ENCODE measurements at places on chromosomes 3 and 15.

DNA sequence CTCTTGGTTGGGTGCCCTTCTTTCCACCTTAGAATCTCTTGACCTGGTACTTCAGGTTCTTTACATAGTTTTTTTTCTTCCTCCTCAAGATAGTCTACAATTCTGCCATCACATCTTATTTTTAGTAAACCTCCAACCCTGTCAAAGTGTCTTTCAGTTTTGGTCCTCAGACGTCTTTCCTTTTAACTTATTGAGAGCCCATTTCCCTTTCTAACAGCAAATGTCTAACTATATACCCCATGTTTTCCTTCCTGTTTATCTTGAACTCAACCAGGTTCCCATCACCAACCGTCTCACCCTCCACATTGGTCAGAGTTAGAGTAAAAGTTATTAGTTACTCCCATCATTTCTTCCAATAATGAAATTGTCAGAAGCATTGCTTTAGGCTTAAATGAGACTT is 10.4 kb downstream of the KBTBD12 start:
- DNase-seq = no peak

GRCh38 chr3:123453675-123454074 is 4.8 kb upstream of the ADCY5 start:
- no peak for DNase-seq

GRCh38 chr3:195236076-195236798 is 34.7 kb downstream of the XXYLT1 start:
- DNase-seq = no peak

DNA sequence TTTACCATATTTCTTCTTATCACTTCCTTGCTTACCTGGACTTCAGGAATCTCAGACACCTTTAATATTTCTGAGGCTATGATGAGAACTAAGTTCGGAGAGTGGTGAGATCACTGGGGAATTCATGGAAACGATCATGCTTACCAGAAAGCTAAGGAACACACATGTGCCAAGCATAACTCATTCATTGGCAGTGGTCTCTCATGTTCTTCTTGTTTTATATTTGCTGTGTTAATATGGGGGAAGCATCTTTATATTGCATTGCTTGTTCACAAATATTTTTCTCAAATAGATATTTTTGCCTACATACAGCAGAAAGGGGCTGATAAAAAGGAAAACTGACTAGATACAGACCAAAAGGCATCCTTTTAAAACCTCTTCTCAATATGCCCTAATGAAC is 55.8 kb downstream of the COL6A6 start:
- DNase-seq = no peak

- no peak for DNase-seq
These were observed 22.5 kb upstream of the KCNMB2 start for GRCh38 chr3:178513546-178514380.

GRCh38 chr15:50068016-50068415 is 51.0 kb downstream of the ATP8B4 start:
- no peak for DNase-seq

DNA sequence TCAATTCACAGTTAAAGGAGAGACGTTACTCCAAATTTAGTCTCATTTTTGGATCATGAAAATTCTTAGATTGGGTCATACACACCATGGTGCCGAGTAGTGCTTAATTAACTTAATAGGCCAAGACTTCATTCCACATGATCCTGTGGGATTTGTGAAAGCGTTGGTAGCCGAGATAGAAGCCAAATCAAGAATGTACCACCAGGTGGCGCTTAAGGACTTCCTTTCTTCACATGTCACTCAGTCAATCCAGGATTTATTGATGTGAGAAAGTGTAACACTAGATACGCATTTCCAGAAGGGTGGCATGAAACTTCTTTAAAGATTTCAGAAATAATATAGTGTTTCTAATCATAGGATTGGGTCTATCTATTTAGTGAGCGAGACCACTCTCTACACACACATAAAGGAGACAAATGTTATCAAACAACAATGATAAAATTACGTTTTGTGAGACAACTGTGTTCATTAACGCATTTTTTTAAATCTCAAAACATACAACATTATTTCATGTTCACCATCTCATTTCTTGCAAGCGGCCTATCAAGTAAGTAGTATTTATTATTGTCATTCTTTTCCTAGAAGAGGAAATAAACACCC is 436.1 kb downstream of the CHL1 start:
- DNase-seq = no peak

DNA sequence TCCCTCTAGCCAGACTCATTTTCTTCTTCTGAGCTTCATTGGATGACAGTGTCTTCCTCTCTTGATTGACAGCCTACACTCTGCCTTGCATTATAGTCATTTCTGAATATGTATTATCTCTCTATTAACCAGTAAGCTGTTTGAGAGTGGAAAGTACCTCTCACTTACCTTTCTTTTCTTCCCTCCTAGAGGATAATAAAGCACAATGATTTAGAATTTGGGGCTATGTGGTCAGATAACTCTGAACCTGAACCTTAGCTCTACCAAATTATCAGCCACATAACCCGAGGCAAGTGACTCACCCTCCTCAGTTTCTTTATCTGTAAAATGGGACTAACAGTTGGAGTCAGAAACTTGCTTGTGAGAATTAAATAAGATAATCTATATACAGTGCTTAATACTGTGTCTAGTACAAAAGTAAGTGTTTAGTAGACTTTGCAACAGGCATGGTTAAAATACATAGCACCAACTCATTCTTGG is 331.8 kb upstream of the TBL1XR1 start:
- no peak for DNase-seq

DNA sequence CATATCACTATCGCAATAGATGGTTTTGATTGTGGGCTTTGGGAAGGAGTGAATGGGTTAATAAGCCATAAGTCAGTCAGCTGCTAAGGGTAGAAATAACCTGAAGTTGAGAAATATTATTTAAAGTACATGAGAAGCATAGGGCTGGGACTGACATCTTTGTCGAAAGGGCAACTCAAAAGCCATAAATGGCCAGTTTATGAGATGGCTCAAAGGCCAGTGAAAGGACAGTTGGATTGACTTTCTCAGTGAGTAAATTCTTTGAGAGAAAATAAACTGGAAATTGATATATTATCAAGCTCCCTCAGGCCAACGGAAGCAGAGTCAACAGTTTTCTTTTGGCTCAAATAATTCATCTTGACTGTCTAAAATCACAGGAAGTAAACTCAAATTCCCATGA is 419.8 kb downstream of the NSUN3 start:
- DNase-seq = no peak

DNA sequence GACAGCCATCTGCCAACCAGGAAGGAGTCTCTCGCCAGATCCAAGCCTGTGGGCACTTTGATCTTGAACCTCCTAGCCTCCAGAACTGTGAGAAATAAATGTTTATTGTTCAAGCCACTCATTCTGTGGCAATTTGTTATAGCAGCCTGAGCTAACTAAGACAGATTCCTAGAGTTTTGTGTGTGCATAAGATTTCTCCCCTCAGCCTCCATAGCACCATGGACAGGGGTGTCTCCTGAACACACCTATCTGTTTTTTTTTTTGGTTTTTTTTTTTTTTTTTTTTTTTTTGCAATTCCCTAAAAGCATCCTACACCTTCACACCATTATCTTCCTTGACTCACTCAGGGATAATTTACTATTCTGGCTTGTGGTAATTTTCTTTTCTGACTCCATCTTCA is 768.5 kb downstream of the NR2F2 start:
- no peak for DNase-seq

- DNase-seq = no peak
These were observed 9.9 kb upstream of the CD200R1L start for GRCh38 chr3:112856537-112856936.

- DNase-seq = no peak
These were observed at the start of gene COL8A1 for GRCh38 chr3:99638167-99638948. Gene COL8A1, plus strand, starts transcription at chr3:99638594. Its CDS starts 152,089 bp downstream, at chr3:99790683.
